Stomach (tissue), 19 donors: ENCODE measurements at places on chromosomes 13 and 19.
A peak's percentile ranks its signal among the peaks of the same experiment; 100 is the strongest.

DNA sequence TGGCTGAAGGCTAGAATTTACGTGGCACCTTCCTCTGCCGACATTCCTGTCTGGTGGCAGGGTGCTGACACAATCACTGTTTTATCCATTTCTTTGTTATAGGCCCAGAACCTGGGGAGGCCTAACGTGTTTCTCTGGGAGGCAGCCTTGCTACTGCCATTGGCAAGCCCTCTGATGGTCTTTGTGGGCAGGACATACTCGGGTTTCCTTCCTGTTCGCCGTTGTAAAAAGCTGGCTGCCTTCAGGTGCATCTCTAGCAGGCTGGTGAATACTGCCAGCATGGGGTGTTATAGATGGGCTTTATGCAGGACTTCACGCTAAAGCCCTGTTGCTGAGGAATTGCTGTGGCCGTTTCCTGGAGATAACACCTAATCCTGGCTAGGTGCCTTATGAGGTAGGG lies 28.1 kb downstream of the B3GLCT start:
- no peak for DNase-seq

DNA sequence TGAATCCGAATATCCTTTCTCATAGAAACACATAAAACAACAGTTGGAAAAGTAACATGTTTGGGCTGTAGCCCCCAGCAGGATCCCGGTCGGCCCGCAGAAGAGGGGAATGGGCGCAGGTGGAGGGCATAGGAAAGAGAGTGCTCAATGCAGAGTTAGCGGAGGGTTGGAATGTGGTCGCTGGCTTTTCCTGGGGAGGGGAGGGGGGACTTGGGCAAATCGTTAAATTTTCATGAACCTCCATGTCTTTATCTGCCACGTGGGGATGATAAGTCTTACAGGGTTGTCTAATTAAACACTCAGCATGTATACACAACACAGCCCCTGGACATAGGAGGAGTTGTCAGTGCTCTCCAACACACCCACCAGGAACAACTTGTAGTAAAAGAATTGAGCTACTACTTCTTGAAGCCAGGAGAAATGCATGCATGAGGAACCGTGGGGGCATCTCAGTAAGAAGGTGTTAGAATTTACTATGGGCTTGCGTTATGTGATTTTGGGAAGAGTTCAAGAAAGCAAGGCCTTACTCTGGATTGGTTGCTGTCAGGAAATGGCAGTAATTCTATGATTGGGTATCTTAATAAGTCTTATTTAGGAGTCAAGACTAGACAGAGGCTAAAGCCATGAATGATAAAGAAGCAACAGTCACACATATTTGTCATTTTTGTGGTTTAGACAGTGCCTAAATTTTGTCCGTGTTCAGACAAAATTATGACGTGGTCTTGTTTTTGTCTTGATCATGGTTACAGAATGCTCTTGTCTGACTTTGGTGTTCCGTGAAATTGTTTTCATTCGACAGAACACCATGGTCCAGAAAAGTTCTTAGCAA lies 671 bp upstream of the SLC46A3 start:
- DNase-seq: no peak

- DNase-seq: peak; percentile 94
These were observed 39.3 kb downstream of the EFNA2 start for GRCh38 chr19:1324806-1325567.

- no peak for DNase-seq
These were observed 274.7 kb downstream of the FOXO1 start for GRCh38 chr13:40391788-40392187.

- DNase-seq: no peak
These were observed 14.5 kb upstream of the TPP2 start for GRCh38 chr13:102582256-102582655.

GRCh38 chr19:16402041-16402440 lies 69.7 kb downstream of the EPS15L1 start:
- no peak for DNase-seq

DNA sequence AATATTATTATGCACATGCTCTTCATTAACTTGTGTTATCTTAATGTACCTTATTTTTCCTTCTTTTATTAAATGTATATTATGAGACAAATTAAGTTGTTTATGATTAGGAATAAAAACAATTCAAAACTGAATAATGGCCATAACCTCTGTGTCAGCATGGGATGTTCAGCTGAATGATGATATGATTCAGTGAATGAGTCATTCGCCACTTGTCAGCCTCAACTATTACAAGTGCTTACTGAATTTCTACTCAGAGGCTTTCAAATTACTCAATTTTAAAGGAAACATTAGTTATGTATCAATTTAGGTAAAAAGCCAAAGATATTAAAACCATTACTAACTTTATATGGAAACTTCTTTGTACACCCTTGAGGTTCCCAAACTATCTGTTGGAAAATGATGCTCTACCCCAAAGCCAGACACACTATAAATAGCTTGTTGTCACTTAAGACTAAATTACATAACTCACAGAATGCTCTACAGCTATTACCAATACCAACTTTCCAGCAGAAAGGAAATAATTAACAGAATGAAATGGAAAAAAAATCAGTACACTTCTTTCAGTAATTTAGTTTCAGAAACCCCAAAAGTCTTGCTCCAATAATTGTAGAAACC lies 14.4 kb downstream of the LIG4 start:
- no peak for DNase-seq

GRCh38 chr19:38932425-38933179 lies 1.9 kb downstream of the MRPS12 start:
- no peak for DNase-seq

DNA sequence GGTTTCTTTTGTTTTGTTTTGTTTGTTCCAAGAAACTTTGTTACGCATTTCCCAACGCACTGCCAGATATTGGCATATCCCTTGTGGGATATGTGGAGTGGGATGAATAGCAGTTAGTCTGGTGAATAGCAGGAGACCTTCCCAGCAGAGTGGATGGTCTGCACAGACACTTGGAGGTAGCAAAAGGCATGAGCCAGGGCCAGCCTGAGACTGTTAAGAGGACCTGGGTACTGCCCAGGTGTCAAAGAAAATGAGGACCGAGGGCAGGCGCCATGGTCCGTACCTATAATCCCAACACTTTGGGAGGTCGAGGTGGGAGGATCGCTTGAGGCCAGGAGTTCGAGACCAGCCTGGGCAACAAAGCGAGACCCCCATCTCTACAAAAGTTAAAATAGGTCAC lies 13.5 kb upstream of the PDCD5 start:
- no peak for DNase-seq

DNA sequence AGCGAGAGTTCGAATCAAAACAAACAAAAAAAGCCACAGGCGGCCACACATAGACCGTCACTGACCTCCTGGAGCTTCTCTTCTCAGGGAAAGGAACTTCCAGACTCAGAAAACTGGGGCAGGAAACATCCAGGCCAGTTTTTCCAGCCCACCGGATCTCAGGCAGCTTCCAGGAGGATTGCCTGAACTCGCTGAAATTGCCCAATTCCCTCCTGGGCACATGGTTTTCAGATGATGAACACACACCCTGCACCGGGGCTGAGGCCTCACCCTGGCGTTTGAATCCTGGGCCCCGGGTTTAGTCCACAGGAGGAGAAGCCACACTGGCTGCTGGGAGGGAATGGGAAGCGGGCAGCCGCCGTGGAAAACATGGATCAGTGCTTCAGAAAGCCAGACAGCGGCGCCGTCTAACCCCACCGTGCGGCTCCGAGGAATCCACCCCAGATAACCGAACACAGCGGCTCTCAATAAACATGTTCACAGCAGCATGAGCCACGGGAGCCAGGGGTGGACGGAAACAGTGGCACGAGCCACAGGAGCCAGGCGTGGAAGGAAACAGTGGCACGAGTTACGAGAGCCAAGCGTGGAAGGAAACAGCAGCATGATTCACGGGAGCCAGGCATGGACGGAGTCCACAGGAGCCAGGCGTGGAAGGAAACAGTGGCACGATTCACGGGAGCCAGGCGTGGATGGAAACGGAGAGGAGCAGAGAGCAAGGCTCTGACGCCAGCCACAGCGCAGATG lies 18.2 kb upstream of the PTBP1 start:
- DNase-seq: peak; percentile 63

GRCh38 chr19:45769821-45770191 lies 754 bp upstream of the SIX5 start:
- DNase-seq: peak; percentile 49

GRCh38 chr13:52399708-52400107 lies 6.3 kb downstream of the THSD1 start:
- peak; percentile 20 for DNase-seq

DNA sequence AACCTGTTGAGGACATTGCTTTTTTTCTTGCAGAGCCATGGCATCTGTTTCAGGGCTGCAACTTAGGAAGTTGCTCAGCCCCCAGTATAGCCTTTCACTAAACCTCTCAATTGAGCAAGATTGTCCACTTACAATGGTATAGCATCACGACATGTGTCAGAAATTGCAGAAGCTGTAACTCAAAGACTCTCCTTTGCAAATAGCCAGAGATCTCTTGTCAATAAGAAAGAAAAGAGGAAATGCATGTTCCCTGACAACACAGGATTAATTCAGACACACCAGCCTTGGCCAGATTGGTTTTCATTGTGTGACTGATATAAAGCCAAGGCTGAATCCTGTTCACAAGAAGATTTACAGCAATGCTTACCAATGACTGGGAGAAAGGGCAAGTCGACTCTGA lies 38.7 kb upstream of the CYSLTR2 start:
- DNase-seq: no peak
